Occipital lobe (tissue), 3 donors: ENCODE measurements at places on chromosomes 5 and 9. TPM values are rescaled to one million over a fixed set of nuclear protein-coding genes. Genes with fewer than 3 reads are reported as not detected.

BTNL8 gene
- not detected for total RNA-seq

DNA sequence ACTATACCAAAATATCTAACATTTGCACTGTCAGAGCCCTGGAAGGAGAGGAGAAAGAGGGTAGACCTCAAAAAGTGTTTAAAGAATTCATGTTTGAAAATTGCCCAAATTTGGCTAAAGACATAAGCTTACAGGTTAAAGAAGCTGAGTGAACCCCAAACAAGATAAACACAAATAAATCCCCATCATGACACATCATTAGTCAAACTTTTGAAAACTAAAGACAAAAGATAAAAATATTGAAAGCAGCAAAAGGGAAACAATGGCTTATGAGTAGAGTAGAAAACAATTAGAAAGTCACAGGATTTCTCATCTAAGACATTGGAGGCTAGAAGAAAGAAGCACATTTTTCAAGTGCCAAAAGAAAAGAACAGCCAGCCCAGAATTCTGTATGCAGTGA lies 6.1 kb upstream of the UBLCP1 start:
- DNase-seq: no peak

GRCh38 chr5:580436-580835 lies 31.7 kb upstream of the CEP72 start:
- DNase-seq: no peak

- DNase-seq: no peak
These were observed 454 bp downstream of the NELFB start for GRCh38 chr9:137255448-137256114.
